CD4-positive, alpha-beta T cell treated with Interleukin-4 for 4 hours (primary cell): ENCODE measurements at places on chromosomes 2 and 18.

GRCh38 chr2:81658227-81658626 lies 1353.7 kb upstream of the LRRTM1 start:
- no peak for DNase-seq

GRCh38 chr2:41393621-41394020 lies 654.2 kb upstream of the PKDCC start:
- DNase-seq, result no peak

GRCh38 chr2:148306027-148306426 lies 285.1 kb downstream of the MBD5 start:
- no peak for DNase-seq

DNA sequence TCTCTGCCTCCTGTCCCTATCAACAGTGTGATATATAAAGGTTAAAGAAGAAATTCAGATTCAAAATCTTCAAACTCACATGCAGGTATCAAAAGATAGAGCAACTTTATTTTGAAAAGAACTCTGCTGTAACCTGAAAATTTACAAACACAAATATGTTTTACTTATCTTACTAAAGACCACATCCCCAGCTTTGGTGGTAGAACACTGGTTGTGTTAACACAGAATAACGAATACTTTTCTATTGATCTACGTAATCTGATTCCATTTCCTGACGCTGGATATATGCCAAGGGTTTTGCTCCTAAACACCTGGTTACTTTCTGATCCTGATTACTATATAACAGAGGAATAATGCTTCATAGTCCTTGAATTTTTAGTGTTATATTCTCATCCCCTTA lies 23.1 kb upstream of the SLC39A10 start:
- DNase-seq, result no peak

- no peak for DNase-seq
Observed at GRCh38 chr2:180231015-180231414, 223.9 kb upstream of the CWC22 start.

- DNase-seq, result no peak
Observed at GRCh38 chr2:185436787-185437372, 301.7 kb upstream of the FSIP2 start.

GRCh38 chr2:97969081-97970067 lies 26.4 kb downstream of the TMEM131 start:
- DNase-seq, result no peak

- DNase-seq, result no peak
Observed at GRCh38 chr2:34997779-34998178, 1357.8 kb upstream of the CRIM1 start.

DNA sequence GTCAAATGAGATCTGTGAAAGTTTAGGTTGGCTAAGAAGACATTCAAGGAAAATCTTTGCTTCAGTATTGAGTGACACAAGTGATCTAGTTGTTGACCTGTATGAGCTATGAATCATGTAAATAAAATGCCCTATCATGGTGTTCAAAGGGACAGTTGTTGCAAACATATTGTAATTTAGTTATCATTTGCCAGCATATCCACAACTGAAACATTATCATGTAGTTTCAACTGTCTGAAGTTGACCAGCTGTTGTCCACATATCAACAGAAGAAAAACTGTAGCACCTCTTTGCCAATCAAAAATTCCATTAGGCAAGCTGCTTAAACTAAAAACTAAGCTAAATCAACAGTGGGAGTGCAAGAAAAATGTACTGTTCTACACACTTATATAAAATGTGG lies 527.1 kb upstream of the NRXN1 start:
- no peak for DNase-seq

DNA sequence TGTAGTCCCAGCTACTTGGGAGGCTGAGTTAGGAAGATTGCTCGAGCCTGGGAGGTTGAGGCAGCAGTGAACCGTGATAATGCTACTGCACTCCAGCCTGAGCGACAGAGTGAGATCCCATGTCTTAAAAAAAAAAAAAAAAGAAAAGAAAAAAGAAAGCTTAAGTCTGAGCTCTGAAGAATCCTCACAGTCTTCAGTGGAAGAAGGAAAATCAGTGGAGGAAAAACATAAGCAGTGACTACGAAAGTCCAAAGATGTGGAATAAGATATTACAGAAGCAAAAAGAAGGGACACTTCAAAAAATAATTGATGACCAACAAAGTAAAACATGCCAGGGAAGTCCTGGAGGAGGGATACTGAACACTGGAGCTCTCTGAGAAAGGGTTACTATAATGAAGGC lies 2.8 kb upstream of the PCGF1 start:
- DNase-seq, result no peak

DNA sequence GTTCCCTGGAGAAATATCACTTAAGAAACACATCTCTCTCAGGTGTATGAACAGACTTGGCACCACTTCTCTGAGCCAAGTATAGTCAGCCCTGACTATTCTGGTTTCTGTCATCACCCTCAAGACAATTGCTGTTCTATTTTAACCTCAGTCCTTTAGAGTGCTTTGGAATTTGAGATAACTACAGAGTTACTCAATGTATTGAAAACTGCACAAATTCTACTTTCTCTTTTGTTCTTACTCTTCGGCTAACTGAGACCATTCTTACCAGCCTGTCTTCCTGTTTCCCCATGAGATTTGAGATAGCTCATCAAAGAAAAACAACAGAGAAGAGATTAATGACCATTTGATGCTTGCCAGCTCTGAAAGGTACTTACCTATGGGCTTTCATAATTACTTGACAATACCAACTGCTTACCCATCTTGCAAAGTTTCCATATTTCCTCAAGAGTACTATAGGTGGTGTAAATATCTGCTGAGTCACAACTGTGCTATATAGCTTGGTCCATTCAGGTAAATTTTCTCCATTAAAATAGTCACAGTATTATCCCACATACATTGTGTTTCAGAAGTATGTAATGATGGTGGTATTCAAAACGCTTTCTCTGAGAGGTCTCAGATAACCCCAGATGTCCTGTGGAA lies 467.5 kb upstream of the CHST9 start:
- DNase-seq, result no peak

GRCh38 chr18:55416791-55417190 lies 171.2 kb downstream of the TCF4 start:
- no peak for DNase-seq

GRCh38 chr2:49807689-49808088 lies 653.4 kb upstream of the FSHR start:
- no peak for DNase-seq

GRCh38 chr2:214960677-214961076 lies 151.2 kb upstream of the BARD1 start:
- DNase-seq, result no peak

DNA sequence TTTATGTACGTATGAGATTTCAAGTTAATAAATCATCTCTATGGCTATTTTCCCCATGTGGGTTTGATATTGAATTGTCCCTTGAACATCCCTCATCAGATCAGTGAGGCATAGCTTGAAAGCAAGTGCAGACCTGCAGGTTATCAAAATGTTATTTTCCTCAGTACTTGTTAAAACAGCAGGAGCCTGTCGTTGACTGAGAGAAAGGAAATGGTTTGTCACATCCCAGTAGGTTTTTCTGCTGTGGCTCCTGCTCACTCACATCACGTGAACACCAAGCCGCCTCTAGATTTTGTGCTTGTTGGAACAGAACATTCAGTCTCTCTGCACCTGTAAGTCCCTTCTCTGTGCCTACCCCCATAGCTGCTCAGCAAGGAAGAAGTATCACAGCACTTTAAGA lies 340.3 kb downstream of the CELF4 start:
- no peak for DNase-seq

- no peak for DNase-seq
Observed at GRCh38 chr2:28378679-28379584, 13.7 kb upstream of the FOSL2 start.

- DNase-seq, result no peak
Observed at GRCh38 chr2:165054652-165055051, 99.3 kb upstream of the SLC38A11 start.

DNA sequence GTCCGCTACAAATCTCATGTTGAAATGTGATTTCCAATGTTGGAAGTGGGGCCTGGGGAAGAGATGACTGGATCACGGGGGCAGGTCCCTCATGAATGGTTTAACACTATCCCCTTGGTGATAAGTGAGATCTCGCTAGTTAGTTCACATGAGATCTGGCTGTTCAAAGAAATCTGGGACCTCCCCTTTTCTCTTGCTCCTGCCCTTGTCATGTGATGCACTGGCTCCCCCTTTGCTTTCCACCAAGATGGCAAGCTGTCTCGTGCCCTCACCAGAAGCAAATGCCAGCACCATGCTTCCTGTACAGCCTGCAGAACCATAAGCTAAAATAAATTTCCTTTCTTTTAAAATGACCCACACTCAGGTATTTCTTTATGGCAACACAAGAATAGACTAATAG lies 57.3 kb upstream of the C2orf15 start:
- DNase-seq, result no peak

GRCh38 chr2:112693596-112693995 lies 27.2 kb upstream of the NT5DC4 start:
- DNase-seq, result no peak

DNA sequence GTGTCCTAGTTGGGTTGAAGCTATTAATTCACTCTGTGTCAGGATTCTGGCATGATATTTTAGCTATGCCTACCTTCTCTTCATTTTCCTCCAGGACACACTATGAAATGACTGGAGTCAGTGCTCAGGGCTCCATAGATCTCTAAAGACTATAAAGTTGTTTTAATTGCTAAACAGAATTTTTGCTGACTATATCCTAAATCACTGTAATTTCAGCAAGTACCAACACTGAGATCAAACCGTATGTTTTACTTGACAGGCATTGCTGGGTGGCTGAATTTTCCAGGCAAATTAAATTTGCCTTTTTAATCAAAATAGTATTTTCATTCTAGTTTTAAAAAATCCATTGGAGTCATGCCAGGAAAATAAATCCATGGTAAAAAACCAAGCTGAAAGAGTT lies 138.1 kb downstream of the LRP1B start:
- DNase-seq, result no peak

GRCh38 chr2:229665158-229665557 lies 49.2 kb downstream of the DNER start:
- DNase-seq, result no peak

DNA sequence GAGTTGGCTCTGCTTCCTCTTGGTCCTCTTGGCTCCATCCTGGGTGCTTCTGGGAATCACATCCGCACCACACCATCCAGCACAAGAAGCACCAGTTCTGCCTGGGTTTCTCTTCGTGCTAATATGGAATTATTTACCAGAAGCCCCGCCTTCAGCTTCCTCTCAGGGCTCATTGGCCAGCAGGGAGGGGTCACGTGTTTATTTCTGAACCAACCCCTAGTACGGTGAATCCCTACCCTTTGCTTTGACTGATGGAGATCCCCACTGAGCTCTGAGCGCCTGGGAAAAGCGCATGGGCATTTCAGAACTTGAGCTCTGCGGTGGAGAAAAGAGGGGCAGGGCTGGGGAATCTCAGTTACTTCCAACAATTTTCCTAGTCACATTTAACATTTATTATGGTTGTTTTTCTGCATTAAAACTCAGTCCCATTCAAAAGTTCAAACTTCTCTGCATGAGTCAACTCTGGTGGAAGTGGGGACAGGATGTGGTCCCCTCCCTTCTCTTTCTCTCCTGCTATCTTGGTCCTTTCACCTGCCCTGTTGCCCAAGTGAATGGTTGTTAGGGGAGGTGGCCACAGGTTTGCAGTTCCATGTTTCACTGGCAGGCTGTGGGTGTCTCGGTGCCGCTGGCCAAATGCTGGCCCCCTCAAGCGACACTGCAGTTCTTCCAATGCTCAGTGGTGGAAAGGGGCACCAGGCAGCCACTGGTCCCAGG lies 76.4 kb upstream of the TTC39C start:
- peak; percentile 27 for DNase-seq

GRCh38 chr2:227615181-227615580 lies 541 bp upstream of the SCYGR3 start:
- no peak for DNase-seq
